ENCODE measurements at places on chromosomes 16 and 17.

DNA sequence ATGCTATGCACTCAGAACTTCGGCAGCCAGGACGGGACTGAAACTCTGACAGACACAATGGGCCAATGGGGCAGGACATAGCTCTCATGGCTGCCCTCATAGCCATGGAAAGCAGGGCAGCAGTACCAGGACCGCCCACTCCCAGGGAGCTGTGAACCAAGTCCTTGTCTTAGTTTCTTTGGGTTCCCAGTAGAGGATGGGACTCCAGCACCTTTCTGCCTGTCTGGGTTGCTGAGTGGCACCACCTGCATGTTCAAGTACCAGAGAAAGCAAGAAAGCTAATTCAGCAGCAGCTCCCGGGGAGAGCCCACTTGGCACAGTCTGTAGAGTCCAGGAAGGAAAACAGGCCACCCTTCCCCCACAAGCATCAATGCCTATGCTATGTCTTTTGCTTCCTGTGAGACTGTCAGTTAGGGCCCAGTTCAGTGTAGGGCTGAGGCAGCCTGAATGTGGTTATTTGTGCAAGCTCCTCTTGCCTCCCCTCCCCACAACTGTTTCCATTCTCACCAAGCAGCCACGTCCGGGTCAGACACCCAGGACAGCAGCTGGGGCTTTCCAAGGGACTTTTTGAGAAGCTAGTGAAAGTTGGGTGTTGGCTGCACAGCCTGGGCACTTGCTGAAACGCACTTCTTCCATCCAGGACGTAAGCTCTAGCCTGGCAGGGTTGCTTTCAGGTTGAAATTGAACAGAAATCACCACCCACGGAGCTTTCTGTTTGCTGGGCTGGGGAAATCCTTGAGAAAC is 7.8 kb downstream of the SUPT4H1 start:
- DNase-seq, result no peak

- no peak for DNase-seq
Observed at GRCh38 chr17:6677158-6677831, 25.7 kb downstream of the C17orf100 start.

DNA sequence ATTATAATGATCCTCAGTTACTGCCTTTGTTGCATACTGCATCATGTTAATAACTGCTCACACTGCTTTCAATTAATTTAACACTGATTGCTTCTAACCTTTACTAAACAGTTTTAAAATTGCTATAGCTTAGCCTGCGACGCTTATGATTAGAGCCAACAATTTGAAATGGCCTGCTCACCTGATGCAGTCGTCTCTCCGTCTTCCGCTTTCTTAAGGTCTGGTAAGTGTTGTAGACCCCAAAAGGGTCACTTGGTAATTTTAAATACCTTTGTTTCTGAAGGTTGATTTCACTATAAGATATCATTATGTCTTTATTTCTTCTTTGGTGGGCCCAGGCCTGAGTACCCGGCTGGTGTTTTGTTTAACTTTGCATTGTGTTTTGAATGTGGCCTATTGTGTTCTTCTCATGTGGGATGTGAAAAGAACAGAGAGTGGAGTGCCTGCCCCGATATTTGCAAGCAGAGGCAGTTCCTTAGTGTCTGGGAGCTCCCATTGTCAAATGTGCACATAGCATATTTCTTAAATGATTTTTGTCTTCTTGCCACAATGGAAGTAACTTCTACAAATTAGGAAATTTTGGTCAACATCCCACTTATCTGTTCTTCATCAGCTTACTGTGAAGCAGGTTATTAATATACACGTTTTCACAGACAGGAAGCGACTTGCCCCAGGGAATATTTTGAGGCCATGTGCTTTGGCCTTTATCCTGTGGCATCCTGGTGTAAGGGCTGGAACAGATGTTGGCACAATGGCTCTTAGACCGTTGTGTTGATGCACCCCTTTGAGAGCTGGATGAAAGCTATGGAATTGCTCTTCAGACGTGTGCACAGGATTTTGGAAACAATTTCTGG is 2.9 kb downstream of the PHKB start:
- DNase-seq, result no peak

- DNase-seq, result no peak
Observed at GRCh38 chr16:55214974-55215494, 109.0 kb upstream of the IRX6 start.

GRCh38 chr17:79997011-79997660 is 38.5 kb downstream of the TBC1D16 start:
- no peak for DNase-seq

- DNase-seq, result no peak
Observed at GRCh38 chr16:11023262-11024039, 79.1 kb downstream of the CLEC16A start.

DNA sequence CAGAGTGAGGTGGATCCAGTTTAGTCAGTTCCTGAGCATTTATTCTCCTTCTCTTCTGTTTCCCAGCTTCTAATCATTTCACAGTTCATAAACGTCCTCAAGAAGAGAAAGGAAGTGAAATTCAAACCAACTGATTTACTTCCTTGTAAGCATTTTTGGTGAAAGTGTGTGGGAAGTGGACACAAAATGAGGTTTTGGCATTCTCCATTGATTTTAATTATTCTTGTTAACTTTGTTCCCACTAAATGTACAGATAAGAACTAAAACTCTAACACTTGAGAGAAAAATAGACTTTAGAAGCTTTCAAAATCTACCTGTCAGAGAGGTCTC is 42.7 kb upstream of the CORO6 start:
- no peak for DNase-seq

- DNase-seq, result no peak
Observed at GRCh38 chr16:54068212-54068611, 218.4 kb downstream of the IRX3 start.

- DNase-seq, result no peak
Observed at GRCh38 chr17:78839235-78839761, 1.3 kb downstream of the USP36 start.

GRCh38 chr16:6633456-6633855 is 699.2 kb upstream of the RBFOX1 start:
- DNase-seq, result no peak

- DNase-seq, result no peak
Observed at GRCh38 chr17:61856035-61856434, 7.3 kb downstream of the BRIP1 start.

DNA sequence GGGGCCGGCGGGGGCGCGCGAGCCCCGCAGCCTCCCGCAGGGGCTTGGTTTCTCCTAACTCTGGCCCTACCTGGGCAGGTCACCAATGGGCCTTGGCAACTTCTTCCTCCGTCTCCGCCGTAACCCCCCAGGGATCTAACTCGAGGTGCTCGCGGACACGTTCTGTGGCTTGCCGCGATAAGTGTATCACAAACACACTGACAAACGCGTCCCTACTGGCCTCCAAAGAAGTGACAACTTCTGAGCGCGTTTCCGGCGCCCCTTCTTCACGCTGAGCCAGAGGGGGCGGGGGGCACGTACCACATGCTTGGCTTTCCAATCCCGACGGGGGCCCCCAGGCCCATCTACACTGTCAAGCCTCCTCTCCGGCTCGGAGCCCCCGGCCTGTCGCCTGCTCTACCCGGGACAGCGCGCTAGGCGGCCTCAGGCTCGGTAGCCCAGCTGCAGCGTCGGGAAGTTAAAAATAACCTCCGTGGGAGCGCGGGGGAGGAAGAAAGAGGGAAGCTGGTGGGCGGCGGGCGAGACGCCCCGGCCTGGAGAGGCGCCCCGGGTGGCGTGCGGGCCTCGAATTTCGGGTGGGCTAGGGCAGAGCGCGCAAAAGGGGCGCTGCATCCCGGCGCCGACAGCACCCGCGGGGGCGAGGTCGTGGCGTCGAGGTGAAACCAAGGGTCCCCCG is 725 bp upstream of the SPHK1 start:
- no peak for DNase-seq

DNA sequence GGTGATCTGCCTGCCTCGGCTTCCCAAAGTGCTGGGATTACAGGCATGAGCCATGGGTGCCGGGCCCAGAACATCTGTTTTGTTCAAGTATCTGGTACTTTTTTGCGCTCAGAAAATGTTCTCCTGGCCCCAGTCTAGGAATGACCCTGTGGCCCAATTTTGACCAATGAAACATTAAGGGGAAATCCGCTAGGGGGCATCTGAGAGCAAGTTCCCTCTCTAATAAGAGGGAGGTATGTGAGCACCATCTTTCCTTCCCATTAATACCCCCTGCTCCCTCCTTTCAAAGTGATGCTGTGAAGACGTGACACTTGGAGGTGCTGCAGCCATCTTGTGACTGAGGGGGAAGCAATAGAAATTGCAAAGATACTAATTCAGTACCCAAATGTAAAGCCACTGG is 16.5 kb upstream of the CLEC3A start:
- no peak for DNase-seq

DNA sequence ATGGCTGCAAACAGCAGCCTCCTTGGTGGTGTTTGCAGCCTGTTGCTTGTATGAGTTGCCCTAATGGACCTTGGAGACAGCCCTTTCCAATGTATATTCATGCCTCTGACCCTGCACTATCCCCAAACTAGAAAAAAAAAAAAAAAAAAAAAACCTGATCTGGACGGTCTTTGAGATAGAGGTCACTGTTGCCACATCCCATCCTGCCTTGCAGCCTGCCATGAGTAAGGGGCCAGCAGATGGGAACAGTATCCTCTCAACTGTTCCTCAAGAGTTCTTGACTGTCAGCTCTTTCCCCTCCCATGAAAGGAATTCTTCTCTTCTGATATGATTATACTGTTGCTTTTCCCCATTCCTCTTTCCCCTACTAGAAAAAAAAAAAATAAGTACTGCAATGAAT is 152.4 kb downstream of the SSH2 start:
- DNase-seq, result no peak

GRCh38 chr17:40075201-40075941 is 12.6 kb downstream of the THRA start:
- DNase-seq, result peak; percentile 84

DNA sequence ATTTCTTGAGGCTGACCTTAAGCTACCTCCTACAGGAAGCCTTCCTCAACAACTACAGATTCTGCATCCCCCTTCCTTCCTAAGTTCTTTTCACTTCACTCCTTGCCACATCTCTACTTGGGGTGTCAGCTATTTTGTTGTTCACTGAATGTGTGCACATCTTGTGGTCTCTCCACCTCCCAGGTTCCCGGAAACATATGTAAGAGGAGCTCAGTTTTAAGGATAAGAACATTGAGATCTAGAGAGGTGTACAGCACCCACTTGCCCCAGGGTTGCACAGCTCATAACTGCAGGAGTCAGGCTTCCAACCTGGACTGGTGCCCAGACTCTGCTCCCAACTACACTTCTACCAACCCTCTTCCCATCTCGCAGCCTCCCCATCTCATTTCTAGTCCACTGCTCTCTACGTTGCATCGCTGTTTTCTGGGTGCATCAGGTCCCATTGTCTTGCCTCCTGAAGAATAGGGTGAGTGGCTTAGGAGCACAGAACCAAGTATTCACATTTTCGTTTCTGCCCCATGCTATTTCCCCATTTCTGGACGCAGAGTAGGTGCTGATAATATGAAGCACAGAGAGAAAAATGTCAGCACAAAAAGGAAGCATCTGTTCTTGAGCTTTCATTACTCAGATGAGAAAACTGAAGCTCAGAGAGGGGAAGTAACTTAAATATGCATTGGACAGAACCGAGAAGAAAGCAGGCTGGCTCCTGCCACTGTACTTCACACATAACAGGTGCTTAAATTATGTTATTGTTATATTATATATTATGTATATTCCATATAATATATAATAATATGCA is 292.0 kb upstream of the CCL2 start:
- DNase-seq, result peak; percentile 38

DNA sequence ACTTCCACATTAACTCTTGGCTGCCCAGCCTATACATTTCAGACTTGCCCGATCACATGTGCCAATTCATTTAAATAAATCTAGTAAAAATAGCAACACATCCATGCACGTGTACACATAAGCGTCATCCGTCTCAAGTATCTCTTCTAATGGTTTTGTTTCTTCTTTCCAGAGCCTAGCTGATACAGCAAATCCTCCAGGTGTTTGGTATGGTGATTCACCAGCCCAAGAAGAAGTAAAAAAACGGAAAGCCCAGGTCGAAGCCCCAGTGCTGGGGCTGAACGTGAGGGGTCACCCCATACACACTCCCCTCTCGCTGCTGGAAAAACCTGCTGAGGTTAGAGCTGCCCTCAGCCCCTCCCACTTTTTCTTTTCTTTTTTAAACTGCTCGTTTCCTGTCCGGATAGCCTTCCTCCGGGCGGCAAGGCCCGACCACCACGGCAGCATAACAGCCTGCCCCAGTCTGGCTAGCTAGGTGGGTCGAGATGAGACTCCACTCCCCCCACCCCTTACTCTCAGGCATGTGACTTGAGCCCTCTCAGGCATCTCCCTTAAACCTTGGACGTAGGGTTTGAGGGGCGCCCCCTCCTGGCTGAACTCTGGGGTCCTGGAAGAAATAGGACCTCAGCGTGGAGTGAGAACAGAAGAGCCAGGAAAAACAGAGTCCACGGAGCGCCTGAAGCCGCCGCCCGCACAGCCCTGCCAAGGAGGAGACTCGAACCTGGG is 13.9 kb upstream of the OR1F1 start:
- DNase-seq, result no peak

- DNase-seq, result no peak
Observed at GRCh38 chr17:74484066-74484465, 17.6 kb downstream of the CD300A start.

DNA sequence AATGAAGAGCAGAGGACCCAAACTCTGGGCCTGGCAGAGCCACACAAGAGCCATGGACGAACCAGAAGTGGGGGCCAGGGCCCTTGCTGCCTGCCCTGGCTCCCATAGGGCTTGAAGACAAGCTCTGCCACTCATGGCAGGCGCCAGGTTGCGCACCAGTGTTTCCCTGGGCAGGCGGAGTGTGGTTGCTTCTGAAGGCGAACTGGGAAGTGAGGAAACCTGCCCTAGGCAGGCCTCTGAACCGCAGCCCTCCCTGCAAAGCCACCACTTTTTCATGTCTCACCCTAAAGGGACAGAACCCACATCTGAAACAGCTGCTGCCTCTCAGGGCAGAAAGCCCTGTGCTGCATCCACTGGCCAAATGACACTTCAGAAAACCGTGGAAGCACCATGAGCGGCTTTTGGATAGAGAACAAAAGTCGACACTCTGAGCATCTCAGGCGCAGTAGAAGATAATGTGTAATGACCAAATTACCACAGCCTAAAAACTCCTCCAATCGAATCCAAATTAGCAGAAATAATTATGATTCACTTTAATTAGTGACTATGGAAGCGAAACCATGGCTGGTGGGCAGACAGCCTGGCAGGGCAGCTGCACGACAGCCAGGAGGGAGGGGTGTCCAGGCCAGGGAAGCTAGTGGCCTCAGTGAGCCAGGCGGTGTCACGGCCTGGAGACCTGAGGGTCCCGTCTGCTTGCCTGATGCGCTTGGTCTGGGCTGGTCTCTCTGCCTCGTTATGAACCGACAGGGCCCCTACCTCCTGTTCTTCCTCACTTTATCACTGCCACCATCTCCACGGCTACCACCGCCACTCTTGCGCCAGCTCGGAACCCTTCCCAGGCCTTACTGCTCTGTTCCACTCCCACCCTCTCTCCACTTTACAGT is 59.1 kb downstream of the PRMT7 start:
- no peak for DNase-seq

- no peak for DNase-seq
Observed at GRCh38 chr17:5555254-5555653, 29.1 kb downstream of the NLRP1 start.

All from dorsolateral prefrontal cortex (tissue), 122 donors.